ENCODE measurements at places on chromosomes 2 and 18.

- no peak for DNase-seq
Observed at GRCh38 chr18:50869150-50869549, 9.8 kb upstream of the ME2 start.

- DNase-seq = no peak
Observed at GRCh38 chr2:37851828-37852584, 73.1 kb upstream of the RMDN2 start.

- no peak for DNase-seq
Observed at GRCh38 chr2:134119117-134119712, 134.7 kb upstream of the MGAT5 start.

GRCh38 chr18:56173542-56174220 is 464.7 kb downstream of the TXNL1 start:
- no peak for DNase-seq

GRCh38 chr18:13175754-13176210 is 42.8 kb upstream of the LDLRAD4 start:
- no peak for DNase-seq

GRCh38 chr2:42141687-42142546 is 27.2 kb upstream of the EML4 start:
- no peak for DNase-seq

DNA sequence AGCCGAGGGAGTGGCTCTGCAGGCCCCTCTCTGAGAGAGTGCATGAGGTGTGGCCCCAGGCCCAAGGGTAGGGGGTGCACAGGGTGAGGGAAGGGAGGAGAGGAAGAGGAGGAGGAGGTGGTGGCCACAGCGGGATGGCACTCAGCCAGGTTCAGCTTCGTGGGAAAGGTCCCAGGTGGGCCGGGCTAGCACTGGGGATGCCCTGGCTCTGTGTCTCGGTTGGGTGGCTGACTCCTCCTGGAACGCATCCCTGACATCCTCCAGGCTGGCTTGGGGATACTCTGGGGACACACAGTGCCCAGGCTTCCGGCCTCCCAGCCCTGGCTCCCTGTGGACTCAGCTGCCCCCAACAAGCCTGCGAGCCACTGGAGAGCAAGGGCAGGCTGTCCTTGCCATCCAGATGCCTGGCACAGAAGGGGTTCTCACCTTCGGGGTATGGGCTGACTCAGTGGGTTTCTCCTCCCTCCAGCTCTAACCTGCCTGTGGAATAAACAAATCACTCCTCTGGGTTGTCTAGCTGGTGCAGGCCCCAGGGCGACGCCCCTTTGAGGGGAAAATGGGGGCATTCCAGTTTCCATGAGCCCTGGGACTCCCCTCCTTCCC is 582 bp upstream of the ZAP70 start:
- no peak for DNase-seq

DNA sequence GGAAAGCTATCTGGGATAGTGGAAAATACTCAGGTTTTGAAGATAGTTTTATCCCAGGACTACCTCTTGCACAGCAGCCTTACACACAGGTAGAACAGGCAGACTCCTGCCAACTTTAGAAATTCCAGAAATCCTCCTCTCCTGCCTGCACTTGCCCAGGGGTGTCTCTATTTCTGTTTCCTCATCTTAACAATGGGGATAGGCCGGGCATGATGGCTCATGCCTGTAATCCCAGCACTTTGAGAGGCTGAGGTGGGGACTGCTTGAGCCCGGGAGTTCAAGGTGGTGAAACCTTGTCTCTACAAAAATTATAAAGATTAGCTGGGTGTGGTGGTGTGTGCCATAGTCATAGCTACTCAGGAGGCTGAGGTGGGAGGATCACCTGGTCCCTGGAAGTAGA is 117.0 kb upstream of the ARL5A start:
- DNase-seq = no peak

DNA sequence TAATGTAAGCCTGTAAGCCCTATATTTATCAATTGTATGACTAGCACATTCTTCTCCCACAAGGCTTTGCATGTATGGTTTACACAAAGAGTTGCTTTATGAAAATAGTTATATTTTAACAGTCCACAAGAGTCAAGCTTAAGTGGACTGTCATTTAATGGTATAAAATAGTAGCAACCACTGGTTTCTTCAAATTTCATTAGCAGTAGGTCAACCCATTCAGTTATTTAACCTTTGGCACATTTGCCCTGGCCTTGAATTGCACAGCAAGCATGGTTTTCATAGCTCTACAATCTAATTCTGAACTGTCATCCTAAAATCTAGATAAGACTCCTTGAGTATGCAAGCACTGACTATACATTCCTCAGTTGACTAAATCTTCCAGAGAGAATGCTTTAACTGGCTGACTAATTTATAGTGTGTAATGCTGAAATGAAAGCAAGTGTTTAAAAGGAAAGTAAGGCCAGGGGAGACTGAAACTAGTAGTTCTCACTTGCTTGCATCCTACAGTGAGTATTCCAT is 1.8 kb downstream of the DPP4 start:
- DNase-seq = no peak

- DNase-seq = no peak
Observed at GRCh38 chr2:171185941-171186340, 25.2 kb upstream of the TLK1 start.

DNA sequence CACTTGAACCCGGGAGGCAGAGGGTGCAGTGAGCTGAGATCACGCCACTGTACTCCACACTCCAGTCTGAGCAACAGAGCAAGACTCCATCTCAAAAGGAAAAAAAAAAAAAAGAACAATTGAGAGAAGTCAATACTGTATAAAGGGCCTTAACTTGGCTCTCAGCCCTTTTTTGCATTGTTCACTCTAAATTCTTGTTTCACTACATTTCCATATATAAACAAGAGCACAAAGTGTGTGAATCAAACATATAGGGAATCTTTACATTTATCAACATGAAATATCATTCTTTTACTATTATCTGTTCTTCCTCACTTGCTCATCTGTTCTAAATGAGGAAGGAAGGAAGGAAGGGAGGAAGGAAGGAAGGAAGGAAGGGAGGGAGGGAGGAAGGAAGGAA is 90.8 kb downstream of the AP1S3 start:
- no peak for DNase-seq

DNA sequence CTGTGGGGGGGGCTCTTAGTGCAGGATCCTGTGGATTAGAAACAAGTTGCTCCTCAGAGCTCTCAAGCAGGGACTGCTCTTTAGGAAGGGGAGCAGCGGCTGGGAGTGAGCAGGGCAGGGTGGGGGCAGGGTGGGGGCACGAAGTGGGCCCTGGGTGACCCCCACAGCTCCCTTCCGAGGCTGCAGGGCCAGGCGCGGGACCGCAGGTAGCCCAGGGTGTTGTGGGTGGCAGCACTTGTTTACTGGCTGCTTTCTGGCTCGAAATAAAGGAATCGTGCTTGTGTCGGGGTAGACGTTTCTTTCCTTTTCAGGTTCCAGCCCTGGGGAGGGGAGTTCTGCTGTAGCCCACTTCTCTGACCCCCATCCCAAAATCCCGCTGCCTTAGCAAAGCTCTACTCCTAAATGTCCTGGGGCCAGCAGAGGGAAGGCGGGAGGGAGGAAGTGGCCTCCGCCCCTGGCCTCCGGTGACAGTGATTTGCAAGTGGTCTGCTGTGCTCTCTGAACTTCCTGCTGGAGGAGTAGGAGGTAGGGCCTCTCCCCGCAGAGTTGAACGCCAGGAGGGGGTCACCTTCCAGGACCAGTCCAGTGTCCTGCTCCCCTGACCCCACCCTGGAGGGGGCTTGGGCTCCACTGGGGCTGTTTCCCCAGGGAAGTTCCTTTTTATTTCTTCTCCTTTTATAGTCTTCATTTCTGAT is 8.3 kb downstream of the NEU4 start:
- DNase-seq = no peak

Data from stimulated activated CD8-positive, alpha-beta memory T cell treated with anti-CD3 and anti-CD28 coated beads, Interleukin-15, amount 100 ng/mL, for 24 hours (primary cell).